Posterior vena cava (tissue), 2 donors: ENCODE measurements at places on chromosomes 7 and 10.

- DNase-seq, result no peak
Measured at GRCh38 chr7:92226981-92227380, 18.7 kb downstream of the KRIT1 start.

GRCh38 chr7:140033036-140033435 is 29.7 kb downstream of the PARP12 start:
- no peak for DNase-seq

DNA sequence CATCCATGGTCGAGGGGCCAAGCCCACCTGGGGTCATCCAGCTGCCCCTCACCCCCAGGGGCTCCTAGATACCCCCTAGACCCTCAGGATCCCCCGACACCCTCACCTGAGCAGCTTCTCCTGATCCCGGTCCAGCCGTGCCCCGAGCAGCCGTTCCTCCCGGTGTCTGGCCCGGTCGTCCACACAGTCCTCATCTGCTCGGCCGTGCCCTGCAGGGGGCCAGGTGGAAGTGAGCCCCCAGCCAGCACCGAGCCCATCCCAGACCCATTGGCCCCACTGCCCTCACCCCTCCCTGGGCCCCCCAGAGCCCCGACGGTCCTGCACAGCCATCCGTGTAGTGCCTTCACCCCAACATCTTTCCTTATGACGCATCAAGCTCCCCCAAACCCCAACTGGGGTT is 45.8 kb downstream of the TNRC18 start:
- DNase-seq, result no peak

DNA sequence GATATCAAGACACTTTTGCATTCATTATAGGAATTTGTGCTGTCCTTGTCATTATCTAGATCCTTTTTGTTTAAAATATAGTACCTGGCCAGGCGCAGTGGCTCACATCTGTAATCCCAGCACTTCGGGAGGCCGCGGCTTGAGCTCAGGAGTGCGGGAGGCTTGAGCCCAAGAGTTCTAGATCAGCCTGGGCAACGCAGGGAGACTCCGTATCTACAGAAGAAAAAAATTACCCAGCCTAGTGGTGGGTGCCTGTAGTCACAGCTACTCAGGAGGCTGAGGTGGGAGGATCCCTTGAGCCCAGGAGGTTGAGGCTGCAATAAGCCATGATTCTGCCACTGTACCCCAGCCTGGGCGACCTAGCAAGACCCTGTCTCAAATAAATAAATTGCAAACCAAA is 621 bp upstream of the MORN4 start:
- no peak for DNase-seq

GRCh38 chr7:87152897-87153641 is 816 bp downstream of the DMTF1 start:
- peak; percentile 75 for DNase-seq

DNA sequence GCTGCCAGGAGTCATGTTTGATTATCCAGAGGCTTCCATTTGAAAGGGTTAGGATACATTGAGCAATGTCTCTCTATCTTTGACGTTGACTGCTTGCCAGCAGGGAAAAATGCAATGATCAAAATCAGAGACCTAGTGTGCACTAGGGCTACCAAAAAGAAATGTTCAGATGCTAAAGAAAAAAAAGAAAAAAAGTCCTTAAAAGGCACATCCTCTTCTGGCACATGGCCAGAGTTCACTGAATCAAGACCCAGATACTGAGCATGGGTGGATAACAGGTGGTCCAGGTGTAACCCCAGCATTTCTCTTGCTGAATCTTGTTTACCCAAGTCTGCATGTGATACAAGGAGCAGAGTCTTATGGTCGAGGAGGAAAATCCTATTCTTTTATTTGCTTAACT is 899.3 kb downstream of the SORCS3 start:
- DNase-seq, result no peak

DNA sequence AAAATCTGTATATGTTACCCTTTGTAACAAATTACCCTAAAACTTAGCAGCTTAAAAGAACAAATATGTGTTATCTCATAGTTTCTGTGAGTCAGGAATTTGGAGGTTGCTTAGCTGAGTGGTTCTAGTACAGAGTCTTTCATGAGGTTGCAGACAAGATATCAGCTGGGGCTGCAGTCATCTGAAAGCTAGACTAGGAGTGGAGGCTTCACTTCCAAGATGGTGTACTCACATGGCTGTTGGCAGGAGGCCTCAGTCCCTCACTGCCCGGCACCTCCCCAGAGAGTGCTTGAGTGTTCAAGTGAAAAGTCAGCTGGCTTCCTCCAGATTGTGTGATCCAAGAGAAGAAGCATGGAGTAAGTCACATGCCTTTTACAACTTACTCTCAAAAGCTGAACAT is 16.9 kb upstream of the GGCT start:
- peak; percentile 94 for DNase-seq
